Islet precursor cell (in vitro differentiated cells): ENCODE measurements at places on chromosomes 2 and 18.
A peak's percentile ranks its signal among the peaks of the same experiment; 100 is the strongest.

DNA sequence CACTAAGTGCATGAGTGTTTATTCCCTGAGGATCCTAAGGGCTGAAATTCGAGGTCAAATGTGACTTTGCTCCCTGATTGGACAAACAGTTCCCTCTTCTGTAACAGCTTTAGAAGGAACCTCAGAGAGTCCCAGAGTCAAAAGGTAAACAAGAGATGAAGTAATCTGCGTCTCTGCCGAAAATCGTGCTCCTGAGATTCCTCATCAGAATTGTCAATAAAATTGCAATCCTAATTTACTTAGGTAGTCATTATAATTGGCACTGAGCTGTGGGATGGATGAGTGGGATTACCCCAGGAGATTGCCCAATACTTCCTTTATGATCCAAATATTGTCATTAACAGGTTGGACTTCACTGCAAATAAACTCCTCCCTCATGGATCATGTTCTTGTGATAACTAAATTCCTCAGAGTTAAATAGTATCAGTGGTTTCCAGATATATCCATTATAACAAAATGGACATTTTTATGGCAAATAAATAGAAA, 907 bp upstream of the SUCLG1 start:
- no peak for DNase-seq

DNA sequence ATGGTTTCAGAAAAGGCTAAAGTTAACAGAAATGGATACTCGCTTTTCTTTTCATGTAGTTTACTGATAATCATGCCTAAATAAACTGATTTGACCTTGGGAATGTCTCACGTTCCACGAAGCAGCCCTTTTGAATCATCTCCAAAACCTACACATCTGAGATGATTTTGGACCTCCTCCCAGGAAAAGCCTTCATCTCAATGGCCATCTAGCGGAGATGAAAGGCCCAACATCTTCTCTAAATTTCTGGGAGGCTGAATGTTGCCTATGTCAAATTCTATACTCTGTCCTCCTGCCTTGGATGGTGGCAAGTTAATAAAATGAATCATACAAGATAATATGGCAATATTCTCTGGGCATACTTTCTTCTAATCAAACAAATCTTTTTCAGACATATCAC, 448.5 kb downstream of the ZEB2 start:
- no peak for DNase-seq

- no peak for DNase-seq
Observed at GRCh38 chr2:107094450-107094986, 208.6 kb upstream of the ST6GAL2 start.

GRCh38 chr2:207432453-207432852, 97.3 kb upstream of the CREB1 start:
- DNase-seq: no peak

- no peak for DNase-seq
Observed at GRCh38 chr2:942775-943460, 7.7 kb upstream of the SNTG2 start.

GRCh38 chr18:42675810-42676209, 439.7 kb downstream of the RIT2 start:
- no peak for DNase-seq

DNA sequence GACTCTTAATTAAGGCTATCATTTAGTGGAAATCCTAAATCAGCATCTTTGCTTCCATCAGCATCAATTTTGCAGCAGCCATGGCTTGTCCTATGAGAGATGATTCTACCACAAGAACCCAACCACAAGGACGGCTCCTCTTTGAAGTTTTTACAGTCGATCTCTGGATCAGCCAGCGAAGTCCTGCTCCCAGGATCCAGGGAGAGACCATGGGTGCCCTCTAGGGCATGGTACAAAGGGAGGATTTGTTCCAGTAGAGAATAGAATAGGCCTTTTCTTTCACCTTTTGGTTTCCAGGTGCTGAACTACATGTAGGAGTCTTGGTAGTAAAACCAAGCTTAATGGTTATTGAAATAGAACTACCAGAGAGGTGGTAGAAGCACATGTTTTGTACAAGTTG, 52.7 kb downstream of the TMEM200C start:
- peak; percentile 60 for DNase-seq

DNA sequence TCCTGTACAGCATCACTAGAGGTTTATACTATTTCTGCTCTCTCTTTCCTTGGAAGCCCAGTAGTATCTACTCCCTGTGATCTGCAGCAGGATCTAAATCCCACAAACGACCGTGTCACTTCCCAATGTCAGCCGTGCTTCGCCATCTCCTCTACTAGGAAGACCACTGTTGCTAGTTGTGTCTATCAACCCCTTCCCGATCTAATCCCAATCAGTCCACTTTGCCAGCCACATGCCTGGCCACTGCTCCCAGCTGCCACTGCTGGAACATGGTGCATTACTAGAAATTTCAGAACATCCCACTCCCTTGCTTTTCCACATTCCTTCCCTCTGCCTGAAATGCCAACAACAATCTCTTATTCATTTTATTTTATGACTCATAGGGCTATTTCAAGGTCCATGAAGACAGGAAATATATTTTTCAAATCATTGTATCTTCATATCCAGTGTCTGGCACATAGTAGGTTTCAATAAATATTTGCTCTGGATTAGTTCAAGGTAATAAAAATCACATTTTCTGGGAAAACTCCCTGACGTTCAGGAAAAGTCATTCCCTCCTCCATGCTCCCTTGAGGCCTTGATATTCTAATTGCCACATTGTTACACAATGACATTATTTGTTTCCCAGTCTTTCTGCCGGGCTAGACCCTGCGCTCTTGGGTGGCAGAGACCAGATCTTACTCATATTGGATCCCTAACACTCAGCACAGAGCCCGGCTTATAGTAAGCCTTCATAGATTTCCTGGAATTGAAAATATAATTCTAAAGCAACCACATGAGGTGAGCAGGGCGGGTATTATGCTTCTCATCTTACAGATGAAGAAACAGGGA, 2.1 kb upstream of the TRIB2 start:
- no peak for DNase-seq

DNA sequence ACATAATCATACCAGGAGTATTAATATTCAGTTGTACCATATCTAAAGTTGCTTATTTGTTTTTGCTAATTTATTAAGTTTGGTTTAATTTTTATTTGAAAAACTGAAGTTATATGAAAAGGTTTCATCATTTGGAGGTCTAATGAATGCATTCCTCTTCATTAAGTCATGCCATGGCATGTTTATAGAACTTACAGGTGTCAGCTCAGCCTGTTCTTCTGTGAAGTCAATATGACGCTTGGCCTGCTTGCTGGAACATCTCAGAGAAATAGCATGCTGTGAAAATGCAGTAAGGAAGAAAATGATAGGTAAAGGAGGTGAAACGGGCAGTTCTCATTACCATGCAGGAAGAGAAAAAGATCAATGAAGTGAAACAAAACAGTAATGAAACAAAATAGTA, 58.2 kb downstream of the RAPH1 start:
- no peak for DNase-seq

GRCh38 chr18:76392349-76392748, 102.7 kb downstream of the ZNF516 start:
- no peak for DNase-seq

- DNase-seq: no peak
Observed at GRCh38 chr2:82198809-82199492, 1894.4 kb upstream of the LRRTM1 start.

DNA sequence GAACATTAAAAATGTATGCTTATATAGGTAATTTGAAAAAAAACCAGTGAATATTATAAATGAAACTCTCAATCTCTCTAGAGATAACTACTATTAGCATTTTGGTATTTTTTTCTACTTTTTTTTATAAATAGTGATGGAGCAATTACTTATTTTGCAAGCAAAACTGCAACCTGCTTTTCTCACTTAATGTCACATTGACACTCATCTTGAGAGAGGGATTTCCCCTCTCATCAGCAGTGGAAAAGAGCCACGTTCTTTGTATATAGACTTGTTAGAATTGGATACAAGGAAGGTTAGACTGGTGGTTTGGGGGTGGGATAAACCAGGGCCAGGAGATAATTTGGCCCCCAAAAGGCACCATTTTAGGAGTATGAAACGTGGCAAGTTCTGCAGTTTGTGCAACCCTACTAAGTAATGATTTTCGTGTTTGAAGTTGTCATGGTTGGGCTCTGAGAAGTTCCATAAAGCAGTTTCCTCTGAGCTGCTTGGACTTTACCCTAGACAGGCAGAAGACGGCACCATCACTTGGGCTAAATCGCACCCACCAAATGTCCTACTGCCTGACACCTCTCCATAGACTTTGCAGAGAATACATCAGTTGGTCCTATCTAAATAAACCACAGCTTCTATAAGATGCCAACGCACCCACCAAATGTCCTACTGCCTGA, 194.0 kb downstream of the ACTR3 start:
- DNase-seq: no peak

DNA sequence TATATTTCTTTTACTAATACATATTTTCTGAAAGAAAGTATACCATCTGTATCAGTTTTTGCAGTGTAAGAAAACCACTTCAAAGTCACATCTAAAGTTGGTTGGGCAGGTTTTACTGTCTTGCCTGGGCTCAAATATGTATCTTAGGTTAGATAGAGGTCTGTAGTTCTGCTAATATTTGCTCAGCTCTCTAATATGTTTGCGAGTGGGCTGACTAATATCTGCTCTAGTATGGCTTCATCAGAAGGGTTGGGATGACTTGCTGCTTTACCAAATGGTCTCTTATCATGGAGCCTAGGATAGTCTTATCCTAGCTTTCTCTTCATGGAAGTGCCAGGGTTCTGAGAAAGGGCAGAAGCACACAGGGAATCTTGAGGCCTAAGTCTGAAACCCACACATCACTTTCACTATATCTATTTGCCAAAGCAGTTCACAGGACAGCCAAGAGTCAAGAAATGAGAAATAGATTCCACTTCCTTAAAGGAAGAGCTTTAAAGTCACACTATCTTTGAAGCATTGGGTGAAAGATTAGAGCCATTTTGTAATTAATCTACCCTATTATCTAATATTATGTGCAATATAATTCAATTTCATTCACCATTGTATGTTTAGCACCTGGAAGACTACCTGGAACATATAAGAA, 610.0 kb downstream of the KCNJ3 start:
- no peak for DNase-seq

DNA sequence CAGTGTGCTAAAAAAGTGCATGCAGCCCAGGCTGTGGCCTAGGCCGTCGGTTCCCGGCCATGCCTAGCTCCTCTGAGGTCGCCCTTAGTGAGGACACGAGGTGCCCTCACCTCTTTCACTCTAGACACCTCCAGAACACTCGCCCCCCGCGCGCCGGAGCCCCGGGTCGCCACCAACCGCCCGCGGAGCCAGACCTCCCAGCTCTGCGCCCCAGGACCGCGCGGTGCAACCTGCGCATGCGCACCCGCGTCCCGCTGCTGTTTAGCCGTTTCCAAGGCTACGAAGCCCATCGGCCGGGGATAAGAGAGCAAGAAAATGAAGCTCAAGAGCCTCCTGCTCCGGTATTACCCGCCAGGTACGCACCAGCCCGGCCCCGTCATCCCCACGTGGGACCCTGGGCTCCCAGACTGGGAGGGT, at the start of gene DAW1:
Gene DAW1 (plus strand): TSS at position 257 of the 417 bp plus-strand sequence. CDS start 59 bp downstream, at position 316.
- peak; percentile 79 for DNase-seq

- no peak for DNase-seq
Observed at GRCh38 chr2:157192445-157193423, 64.8 kb upstream of the GALNT5 start.

DNA sequence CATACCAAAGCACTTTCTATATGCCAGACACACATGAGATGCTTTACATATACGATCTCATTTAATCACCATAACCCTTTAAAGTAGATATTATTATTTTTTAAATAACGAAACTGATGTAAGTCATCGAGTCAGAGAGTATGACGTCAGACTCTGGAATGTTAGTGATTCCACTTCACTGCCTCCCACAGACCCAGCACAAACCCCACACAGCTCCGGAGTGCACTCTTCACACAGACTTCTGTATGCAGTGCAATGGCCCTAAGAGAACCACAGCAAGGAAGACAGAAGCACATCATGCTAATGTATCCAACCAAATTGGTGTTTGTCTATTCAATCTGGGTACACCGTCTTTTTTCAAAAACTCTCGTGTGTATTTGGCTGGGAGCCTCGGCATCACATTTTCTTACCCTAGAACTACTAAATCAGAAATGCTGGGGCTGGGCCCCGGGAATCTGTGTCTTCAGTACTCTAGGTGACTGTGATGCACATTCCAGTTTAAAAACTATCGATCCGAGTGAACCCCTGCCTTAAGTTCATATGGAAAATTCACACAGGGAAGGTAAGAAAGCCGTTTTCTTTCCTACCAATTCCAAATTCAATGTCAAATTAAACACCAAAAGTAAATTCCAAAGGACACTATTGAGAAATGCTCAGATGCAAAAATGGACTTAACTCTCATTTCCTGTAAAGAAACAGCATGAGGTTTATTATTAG, 117.7 kb upstream of the ACVR1C start:
- peak; percentile 52 for DNase-seq

DNA sequence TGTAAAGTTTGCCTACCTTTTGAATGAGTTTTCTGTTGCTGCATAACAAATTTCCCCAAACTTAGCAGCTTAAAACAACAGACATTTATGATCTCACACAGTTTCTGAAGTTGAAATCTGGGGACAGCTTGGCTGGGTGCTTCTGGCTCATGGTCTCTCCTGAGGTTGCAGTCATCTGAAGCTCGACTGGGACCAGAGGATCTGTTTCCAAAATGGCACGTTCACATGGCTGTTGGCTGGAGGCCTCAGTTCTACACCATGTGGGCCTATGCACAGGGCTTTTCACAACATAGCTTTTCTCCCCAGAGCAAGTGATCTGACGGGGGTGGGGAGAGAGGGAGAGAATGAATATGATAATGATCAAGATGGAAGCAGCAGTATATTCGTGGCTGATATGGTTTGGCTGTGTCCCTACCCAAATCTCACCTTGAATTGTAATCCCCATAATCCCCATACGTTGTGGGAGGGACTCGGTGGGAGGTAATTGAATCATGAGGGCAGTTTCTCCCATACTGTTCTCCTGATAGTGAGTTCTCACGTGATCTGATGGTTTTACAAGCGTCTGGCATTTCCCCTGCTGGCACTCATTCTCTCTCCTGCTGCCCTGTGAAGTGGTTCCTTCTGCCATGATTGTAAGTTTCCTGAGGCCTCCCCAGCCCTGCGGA, 3.5 kb downstream of the RALB start:
- no peak for DNase-seq

DNA sequence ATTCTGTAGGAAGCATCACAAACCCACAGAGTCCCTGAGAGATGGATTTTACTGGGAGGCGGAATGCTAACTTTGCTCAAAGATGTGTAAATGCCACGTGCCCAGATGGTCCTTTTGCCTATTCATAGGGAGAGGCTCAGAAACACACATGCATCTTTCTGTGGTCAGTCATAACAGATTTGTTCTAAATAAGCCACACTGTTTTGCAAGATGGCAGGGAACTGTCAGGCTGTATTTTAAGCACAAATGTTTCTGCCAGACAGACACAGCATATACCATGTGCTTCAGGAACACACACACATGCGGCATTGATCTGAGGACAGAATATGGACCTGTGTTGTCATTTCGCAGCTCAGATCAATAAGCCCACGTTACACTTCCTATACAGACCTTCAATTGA, 312.0 kb downstream of the GPD2 start:
- no peak for DNase-seq

GRCh38 chr2:20868377-20868776, 45.5 kb upstream of the LDAH start:
- no peak for DNase-seq

- no peak for DNase-seq
Observed at GRCh38 chr18:76162886-76163285, 332.2 kb downstream of the ZNF516 start.

- no peak for DNase-seq
Observed at GRCh38 chr2:128769457-128770142, 450.9 kb upstream of the HS6ST1 start.
